ENCODE measurements at places on chromosomes 5 and 9.

DNA sequence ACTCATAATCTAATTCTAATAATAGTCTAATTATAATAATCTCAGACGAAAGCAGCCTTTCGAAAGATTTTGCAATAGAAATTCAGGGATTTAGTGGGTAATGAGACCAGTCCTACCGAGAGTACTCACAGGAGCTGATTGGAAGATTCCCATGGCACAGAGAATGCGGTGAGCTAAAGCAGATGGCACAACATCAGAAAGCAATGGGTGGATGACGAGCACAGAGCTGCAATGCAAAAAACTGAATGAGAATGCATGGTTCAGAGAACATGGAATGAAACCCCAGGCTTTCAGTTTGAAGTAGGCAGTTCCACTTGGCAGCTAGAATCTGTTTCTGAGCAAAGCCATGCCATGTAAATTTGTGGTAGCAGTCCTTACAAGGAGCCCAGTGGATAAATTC is 78.2 kb upstream of the SPINK5 start:
- no peak for DNase-seq

GRCh38 chr9:38092656-38093055 is 23.6 kb upstream of the SHB start:
- no peak for DNase-seq

GRCh38 chr9:85884256-85884655 is 56.7 kb upstream of the NAA35 start:
- DNase-seq: no peak

DNA sequence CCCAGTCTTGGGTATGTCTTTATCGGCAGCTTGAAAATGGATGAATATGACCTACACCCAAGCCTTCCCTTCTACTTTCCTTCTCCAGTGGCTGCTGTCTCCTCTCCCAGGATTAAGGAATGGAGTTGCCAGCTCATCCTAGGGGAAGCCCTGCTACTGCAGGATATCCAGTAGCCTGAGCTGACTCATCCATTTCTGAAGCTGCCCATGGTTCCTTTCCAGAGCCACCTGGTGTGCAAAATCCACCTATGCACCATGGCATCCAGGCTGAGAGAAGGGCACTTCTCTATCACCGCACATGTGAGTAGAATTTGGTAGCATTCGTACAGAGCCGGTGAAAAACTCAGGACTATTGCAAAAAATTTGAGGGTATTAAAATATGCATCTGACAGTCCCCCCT is 290.8 kb downstream of the YTHDC2 start:
- DNase-seq: no peak

GRCh38 chr5:100584069-100584468 is 48.9 kb downstream of the FAM174A start:
- DNase-seq: no peak

GRCh38 chr9:110047955-110048402 is 160.0 kb downstream of the C9orf152 start:
- DNase-seq: no peak

GRCh38 chr9:110472111-110472510 is 107.4 kb downstream of the SVEP1 start:
- no peak for DNase-seq
